ENCODE measurements at places on chromosomes 13 and 19. TPM values are rescaled to one million over a fixed set of nuclear protein-coding genes. Genes with fewer than 3 reads are reported as not detected.

LRRC25 gene
- total RNA-seq, result 0.07 TPM

SYCN gene
- not detected for total RNA-seq

HSD17B14 gene
- total RNA-seq, result 2.2 TPM

MIER2 gene
- 36.2 TPM for total RNA-seq

LINGO3 gene
- not detected for total RNA-seq

PEAK3 gene
- total RNA-seq, result not detected

CEACAM5 gene
- total RNA-seq, result not detected

EMC10 gene
- 87.3 TPM for total RNA-seq

WASF3 gene
- 17.8 TPM for total RNA-seq

ZNF418 gene
- 6.2 TPM for total RNA-seq

APC2 gene
- total RNA-seq, result 0.20 TPM

KLK5 gene
- not detected for total RNA-seq

TPTE2 gene
- total RNA-seq, result not detected

TEX29 gene
- 0.26 TPM for total RNA-seq

CYP4F2 gene
- total RNA-seq, result not detected

CCDC169 gene
- total RNA-seq, result 1.6 TPM

SLC25A41 gene
- 0.07 TPM for total RNA-seq

ICAM4 gene
- 0.10 TPM for total RNA-seq

GJB6 gene
- not detected for total RNA-seq

MADCAM1 gene
- 0.13 TPM for total RNA-seq

KLF12 gene
- 12.3 TPM for total RNA-seq
